ENCODE measurements at places on chromosomes 16 and 17. TPM values are rescaled to one million over a fixed set of nuclear protein-coding genes. Genes with fewer than 3 reads are reported as not detected.
A peak's percentile ranks its signal among the peaks of the same experiment; 100 is the strongest.

GRCh38 chr17:57707892-57708291, 37.2 kb downstream of the CCDC182 start:
- H3K4me3 ChIP-seq: no peak overlapping the region
- peaks cover 12% of the 10 kb centered on the region for H3K27me3 ChIP-seq
- DNase-seq: no peak
- no peak overlapping the region for H3K27ac ChIP-seq
- no peaks in the 10 kb centered on the region for H3K4me1 ChIP-seq

DNA sequence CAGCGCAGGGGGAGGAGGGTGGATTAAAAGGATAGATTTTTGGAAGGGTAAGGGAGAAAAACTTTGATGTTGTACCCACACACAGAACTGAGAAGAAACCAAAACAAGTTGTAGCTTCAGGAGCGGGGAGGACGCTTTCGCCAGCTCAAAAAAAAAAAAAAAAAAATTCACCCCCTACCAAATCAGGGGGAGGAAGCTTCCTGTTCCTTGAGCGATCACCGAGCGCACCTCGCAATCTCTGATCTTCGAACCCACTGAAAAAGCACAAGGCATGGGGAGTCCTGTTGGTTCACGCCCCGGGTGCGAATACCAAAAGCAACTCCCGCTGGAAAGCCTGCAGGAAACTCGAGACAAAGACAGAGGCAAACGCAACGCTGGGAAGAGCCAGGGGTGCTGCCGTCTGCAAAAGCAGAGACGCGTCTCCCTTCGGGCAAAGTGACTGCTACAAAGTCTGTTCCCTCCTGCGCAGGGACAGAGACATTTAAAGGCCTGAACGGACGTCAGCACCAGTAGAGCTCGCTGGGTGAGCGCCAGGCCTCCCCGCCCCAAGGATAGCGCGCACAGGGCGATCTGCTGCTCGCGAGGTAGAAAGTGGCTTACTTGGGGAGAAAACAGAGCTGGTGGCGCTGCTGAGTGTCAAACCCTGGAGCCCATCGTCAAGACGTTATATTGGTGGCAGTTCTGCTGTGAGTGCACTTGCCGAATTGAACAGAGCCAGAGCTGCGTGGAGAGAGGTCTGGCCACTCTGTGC, 190.4 kb downstream of the USP22 start:
- no peaks in the 10 kb centered on the region for H3K36me3 ChIP-seq
- peaks cover 30% of the 10 kb centered on the region for H3K27me3 ChIP-seq
- H3K4me3 ChIP-seq: peak overlapping the region; percentile 73
- DNase-seq: peak; percentile 67
- no peak overlapping the region for H3K27ac ChIP-seq
- H3K4me1 ChIP-seq: peaks cover 8% of the 10 kb centered on the region

- no peak overlapping the region for H3K27ac ChIP-seq
- H3K4me3 ChIP-seq: no peak overlapping the region
- peaks cover 13% of the 10 kb centered on the region for H3K27me3 ChIP-seq
- H3K36me3 ChIP-seq: no peaks in the 10 kb centered on the region
- no peaks in the 10 kb centered on the region for H3K4me1 ChIP-seq
These were observed 3.5 kb downstream of the KRT40 start for GRCh38 chr17:40980596-40980995.

DNA sequence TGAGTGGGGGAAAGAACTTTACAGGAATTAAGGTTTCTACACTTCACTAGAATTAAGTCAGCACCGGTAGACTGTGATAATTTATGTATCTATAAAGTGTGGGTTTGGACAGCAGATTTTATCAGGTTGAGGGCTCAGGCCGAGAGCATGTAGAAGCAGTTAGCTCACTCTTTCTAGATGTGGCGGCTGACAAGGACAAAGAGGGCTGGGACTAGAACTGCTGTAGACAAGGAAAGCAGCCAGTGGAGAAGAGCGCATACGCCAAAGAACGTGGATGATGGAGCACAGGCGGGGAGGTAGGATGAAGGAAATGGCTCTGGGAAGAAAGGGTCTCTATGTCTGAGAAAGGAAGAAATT, 504 bp upstream of the GOSR1 start:
- H3K27ac ChIP-seq: peak overlapping the region; percentile 94
- DNase-seq: no peak

DNA sequence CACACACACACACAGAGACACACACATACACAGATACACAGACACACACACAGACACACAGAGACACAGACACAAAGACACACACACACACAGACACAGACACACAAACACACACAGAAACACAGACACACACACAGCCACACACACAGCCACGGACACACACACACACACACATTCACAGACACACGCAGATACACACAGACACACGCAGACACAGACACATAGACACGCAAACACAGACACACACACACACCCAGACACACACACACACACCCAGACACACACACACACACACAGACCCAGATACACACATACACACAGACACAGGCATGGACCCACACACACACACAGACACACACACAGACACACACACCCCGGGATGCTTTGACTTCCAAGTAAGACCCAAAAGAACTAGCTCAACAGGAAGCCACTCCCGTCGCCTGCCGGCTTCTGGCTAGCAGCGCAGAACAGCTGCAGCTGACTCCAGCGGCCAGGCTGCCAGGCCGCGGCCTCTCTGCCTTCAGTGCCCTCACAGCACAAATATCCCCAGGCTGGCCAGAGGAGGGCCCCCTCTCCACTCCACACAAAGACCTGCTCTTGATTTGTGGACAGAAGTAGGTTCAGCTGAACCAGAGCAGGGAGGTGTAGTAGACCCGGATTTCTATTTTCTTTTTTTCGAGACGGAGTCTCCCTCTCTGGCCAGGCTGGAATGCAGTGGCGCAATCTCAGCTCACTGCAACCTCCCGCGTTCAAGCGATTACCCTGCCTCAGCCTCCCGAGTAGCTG, 6.0 kb upstream of the CHRNE start:
- H3K27me3 ChIP-seq: peaks cover 8% of the 10 kb centered on the region
- peaks cover 6% of the 10 kb centered on the region for H3K4me1 ChIP-seq
- H3K4me3 ChIP-seq: no peak overlapping the region
- H3K36me3 ChIP-seq: no peaks in the 10 kb centered on the region
- H3K27ac ChIP-seq: no peak overlapping the region

GRCh38 chr16:81818568-81818896, 39.4 kb downstream of the PLCG2 start:
- peaks cover 8% of the 10 kb centered on the region for H3K4me1 ChIP-seq
- DNase-seq: no peak
- no peak overlapping the region for H3K4me3 ChIP-seq
- H3K36me3 ChIP-seq: no peaks in the 10 kb centered on the region
- no peak overlapping the region for H3K27ac ChIP-seq

Gene DLX4
- total RNA-seq: not detected

DNA sequence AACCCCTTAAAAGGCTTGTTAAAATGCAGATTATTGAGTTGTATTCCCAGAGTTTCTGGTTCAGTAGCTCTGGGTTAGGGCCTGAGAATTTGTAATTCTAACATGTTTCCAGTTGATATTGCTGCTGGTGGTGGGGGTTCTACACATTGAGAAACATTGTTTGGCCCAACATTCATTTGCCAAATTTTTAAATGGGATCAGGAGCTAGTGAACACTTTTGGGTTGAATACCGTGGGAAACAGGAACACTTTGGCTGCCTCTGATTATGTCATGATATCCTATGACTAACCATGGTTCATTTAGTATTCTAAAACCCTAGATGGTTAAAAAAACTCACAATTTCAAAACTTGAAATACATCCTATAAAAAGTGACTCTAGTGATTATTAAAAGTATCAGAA, 89.3 kb downstream of the RPGRIP1L start:
- H3K27ac ChIP-seq: no peak overlapping the region
- no peak overlapping the region for H3K4me3 ChIP-seq
- no peaks in the 10 kb centered on the region for H3K36me3 ChIP-seq
- H3K4me1 ChIP-seq: no peaks in the 10 kb centered on the region
- no peaks in the 10 kb centered on the region for H3K27me3 ChIP-seq
- DNase-seq: no peak

Gene ZNF423
- total RNA-seq: not detected

GRCh38 chr16:56880176-56880575, 15.2 kb downstream of the SLC12A3 start:
- H3K27me3 ChIP-seq: no peaks in the 10 kb centered on the region
- H3K4me1 ChIP-seq: no peaks in the 10 kb centered on the region
- H3K36me3 ChIP-seq: no peaks in the 10 kb centered on the region

DNA sequence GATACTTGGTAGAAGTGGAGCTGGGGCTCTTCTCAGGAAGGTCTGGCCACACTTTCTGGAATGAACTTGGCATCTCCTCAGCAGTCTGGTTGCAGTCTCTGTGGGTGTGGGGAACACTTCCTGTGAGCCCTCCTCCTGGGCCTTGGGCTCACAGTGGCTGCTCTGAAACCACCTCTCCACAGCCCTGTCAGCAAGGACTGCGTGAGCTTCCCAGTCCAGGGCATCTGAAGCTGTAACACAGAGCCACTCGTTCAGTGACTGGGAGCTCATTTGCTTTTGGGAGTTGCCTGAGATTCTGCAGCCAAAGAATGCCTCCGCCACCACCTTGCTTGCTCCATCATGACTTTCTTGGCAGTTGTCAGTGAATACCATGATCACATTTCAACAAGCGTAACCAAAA, 60.0 kb downstream of the CLEC16A start:
- H3K36me3 ChIP-seq: peaks cover 52% of the 10 kb centered on the region
- no peak overlapping the region for H3K4me3 ChIP-seq
- DNase-seq: no peak
- peaks cover 28% of the 10 kb centered on the region for H3K4me1 ChIP-seq
- H3K27me3 ChIP-seq: no peaks in the 10 kb centered on the region

DNA sequence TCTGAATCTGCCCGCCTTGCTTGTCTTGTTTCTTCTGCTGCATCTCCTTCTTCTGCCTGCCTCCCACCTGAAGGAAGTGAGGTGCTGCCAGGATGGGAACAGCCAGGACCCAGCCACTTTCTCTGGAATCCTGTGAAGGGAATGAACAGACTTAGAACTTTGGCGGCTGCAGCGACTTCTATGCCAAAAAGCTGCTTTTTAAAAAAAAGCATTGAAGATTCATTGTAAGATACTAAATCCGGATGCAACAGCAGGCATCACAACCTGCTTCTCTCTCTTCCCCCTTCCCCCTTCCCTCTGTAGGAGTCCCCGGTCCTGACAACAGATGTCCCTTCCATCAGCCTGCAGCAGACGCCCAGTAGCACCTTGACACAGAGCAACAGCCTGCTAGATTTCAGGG, 176.3 kb downstream of the HS3ST4 start:
- H3K27me3 ChIP-seq: no peaks in the 10 kb centered on the region
- no peaks in the 10 kb centered on the region for H3K36me3 ChIP-seq
- H3K4me1 ChIP-seq: no peaks in the 10 kb centered on the region
- no peak for DNase-seq

DNA sequence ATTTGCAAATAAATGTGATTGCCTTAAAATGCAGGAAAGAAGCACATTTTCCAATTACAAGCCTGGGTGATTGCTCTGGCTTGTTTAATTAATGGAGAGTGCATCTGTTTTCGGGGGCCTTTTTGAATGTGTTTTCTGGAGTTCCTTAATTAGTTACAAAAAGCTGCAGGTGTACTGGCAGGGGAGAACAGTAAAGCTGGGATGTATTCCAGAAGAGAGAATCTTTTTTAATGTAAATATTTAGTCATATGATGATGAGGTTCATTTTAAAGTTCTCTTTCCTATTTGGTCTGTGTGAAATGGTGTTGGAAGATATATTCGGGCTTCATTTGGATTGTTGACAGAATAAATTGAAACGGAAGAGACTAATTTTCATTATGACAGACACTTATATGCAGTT, 70.9 kb upstream of the N4BP1 start:
- H3K4me1 ChIP-seq: peaks cover 6% of the 10 kb centered on the region
- no peak overlapping the region for H3K27ac ChIP-seq
- no peak overlapping the region for H3K4me3 ChIP-seq
- peaks cover 4% of the 10 kb centered on the region for H3K27me3 ChIP-seq
- DNase-seq: no peak

DNA sequence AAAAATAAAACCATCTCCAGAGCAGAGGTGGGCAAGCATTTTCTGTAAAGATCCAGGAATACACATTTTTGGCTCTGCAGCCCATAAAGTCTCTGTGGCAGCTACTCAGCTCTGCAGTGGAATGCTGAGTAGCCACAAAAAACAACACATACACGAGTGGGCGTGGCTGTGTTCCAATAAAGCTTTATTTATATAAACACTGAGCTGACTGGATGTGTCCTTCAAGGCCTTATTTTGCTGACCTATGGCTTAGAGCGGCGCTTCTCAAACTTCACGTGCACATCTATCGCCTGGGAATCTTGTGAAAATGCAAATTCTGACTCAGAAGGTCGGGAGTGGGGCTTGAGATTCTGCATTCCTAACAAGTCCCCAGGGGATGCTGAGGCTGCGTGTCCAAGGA, 39.7 kb downstream of the XYLT1 start:
- no peaks in the 10 kb centered on the region for H3K27me3 ChIP-seq
- no peak for DNase-seq
- H3K4me1 ChIP-seq: peaks cover 18% of the 10 kb centered on the region
- peaks cover 41% of the 10 kb centered on the region for H3K36me3 ChIP-seq

Gene NGFR
- not detected for total RNA-seq

DNA sequence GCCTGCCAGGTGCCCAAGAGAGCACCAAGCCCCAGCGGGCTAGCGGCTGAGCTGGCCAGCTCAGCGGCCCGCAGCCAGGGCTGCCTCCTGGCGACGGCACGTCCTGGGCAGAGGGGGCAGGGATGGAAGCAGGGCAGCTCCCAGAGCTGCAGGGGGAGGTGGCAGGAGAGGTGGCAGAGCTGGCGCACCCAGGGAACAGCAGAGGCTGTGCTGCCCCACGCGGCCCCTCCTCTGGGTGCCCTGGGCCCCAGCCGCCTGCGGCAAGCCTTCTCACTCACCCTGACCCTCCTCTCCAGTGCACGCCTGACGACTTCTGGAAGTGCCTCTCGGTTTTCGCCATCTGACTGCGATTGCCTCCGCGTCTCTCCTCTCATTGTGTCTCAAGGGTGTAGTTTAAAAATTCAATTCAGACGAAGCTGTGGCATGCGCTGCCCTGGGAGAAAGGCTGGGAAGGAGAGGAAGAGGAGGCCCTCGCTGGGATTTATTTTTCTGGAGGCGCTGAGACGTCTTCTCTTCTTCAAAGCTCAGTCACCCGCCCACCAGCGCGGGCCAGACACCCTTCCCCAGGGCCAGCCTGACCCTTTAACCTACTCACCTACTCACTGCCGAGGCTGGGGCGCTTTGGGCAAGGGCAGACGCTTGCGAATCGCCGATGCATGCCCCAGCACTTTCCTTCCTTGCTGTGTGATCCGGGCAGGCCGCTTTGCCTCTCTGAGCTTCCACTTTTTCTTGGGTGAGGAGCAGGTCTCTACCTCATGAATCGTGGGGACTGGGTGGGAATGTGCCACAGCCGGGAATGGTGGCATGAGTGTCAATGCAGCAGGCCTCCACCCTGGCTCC, 24.9 kb downstream of the GSE1 start:
- no peaks in the 10 kb centered on the region for H3K27me3 ChIP-seq
- no peaks in the 10 kb centered on the region for H3K36me3 ChIP-seq
- no peak for DNase-seq
- H3K4me1 ChIP-seq: no peaks in the 10 kb centered on the region
- no peak overlapping the region for H3K27ac ChIP-seq
- no peak overlapping the region for H3K4me3 ChIP-seq

- H3K4me1 ChIP-seq: no peaks in the 10 kb centered on the region
- H3K27ac ChIP-seq: no peak overlapping the region
- no peak overlapping the region for H3K4me3 ChIP-seq
- peaks cover 7% of the 10 kb centered on the region for H3K27me3 ChIP-seq
- DNase-seq: no peak
These were observed 181.3 kb downstream of the IRF8 start for GRCh38 chr16:86080131-86080875.

All from activated CD4-positive, alpha-beta T cell treated with anti-CD3 and anti-CD28 coated beads, Interleukin-2, amount 10 ng/mL, durations not matched to agents 24 days and 14 days (primary cell).